NCI-H69 (cell line): ENCODE measurements at places on chromosomes 3 and 15.
A peak's percentile ranks its signal among the peaks of the same experiment; 100 is the strongest.

DNA sequence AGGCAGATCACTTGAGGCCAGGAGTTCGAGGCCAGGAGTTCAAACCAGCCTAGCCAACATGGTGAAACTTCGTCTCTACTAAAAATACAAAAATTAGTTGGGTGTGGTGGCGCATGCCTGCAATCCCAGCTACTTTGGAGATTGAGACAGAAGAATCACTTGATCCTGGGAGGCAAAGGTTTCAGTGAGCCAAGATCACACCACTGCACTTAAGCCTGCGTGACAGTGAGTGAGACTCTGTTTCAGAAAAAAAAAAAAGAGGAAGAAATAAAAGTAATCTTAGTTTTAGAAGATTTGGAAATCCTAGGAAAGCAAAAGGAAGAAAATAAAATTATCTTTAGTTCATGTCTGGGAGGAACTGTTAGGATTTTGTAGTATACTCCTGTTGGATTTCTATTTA is 77.2 kb downstream of the IL12A start:
- DNase-seq: no peak

GRCh38 chr15:60525341-60526039 is 46.5 kb upstream of the ICE2 start:
- DNase-seq: peak; percentile 25

DNA sequence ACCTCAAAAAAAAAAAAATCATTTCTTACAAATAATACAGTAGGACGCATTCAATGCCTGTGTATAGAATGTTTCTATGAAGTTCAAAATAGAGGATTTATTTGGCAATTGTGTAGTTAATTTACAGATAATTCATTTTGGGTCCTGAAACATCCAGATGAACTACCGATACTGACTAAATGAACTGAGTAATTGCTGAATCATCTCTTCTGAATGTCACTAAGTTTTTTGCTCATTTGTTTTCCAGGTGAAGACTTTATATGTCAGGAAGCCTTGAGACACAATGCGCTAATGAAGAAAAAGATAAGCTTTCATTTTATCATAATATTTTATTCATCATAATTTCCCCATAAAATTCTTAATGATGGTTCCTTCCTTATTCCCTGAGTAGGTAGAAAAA is 39.7 kb downstream of the PCOLCE2 start:
- no peak for DNase-seq

GRCh38 chr15:97893967-97894366 is 66.5 kb upstream of the ARRDC4 start:
- peak; percentile 56 for DNase-seq

- DNase-seq: peak; percentile 62
Observed at GRCh38 chr3:55322638-55323037, 164.5 kb downstream of the WNT5A start.

GRCh38 chr15:58758141-58758540 is 8.6 kb upstream of the ADAM10 start:
- DNase-seq: peak; percentile 24

DNA sequence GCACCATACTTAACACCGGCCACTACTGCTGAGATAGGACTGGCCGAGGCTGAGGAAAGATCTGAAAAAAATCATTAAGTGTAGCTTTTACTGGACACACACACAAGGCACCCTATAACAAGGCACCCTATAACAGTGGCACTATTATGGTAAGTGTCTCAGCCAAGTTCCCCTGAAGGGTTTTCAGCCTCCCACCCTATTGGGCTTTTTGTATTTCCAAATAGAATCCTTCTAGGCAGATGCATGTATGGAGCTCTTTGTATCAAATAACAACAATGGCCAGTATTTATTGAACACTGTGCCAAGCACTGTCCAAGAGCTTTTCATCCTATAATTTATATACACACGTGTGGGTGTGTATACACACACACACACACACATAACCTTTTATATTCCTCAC is 6.7 kb upstream of the DNAJA4 start:
- DNase-seq: no peak

- no peak for DNase-seq
Observed at GRCh38 chr15:101115393-101115785, 136.5 kb downstream of the CHSY1 start.

GRCh38 chr3:143991713-143992112 is 20.1 kb downstream of the DIPK2A start:
- no peak for DNase-seq

DNA sequence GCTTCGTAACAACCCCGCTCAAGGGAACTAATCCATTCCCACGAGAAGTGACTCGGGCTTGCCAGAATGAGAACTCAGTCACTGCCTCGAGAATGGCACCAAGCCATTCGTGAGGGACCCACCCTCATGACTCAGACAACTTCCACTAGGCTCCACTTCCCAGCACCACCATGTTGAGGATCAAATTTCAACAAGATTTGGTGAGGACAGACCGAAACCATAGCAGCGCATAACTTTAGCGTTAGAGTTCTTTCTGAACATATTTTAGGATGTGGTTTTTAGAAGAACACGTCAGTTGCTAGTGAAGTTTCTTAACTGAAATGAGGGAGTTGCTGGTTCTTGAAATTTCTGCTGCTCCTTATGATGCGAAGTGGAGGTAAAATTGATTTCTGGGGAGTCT is 13.5 kb downstream of the PTPRG start:
- no peak for DNase-seq

GRCh38 chr15:80495401-80495942 is 91.3 kb downstream of the ARNT2 start:
- no peak for DNase-seq

- DNase-seq: peak; percentile 60
Observed at GRCh38 chr15:80010131-80010673, 39.2 kb upstream of the BCL2A1 start.

GRCh38 chr3:102614021-102614569 is 179.3 kb downstream of the ZPLD1 start:
- DNase-seq: peak; percentile 38

DNA sequence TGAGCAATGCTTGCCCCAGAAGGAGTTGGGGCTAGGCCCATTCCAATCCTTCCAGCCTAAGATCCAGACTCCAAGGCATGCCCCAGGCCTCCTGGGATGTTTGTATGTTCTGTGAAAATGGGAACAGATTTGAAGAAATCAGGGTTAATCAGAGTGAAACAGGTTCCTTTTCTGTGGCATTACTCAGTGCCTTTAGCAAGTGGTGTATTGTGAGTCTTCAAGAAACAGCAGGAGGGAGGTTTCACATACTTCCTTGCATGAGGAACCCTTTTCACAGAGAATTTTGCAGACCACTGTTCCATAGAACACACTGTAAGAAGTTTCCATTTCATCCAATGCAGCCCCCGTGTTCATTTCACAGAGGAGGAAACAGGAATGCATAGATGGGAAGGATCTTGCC is 8.4 kb upstream of the CDC25A start:
- DNase-seq: no peak

DNA sequence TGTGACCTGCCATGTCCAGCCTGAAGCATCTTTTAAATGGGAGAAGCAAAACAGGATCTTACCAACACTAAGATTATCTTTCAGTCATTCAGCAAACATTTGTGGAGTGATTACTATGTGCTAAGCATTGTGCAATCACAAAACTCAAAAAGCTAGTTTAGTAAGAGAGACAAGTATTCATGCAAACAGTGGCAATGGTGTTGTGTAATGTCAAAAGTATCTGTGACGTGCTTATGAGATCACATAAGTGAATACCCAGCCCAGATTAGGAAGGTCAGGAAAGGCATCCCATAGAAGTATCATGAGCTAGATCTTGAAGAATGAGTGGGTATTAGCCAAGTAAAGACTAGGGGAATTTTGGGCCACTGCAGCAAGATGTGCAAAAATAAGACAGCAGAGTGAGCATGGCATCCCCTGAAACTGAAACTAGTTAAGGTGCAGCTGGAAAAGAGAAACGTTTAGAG is 32.1 kb downstream of the SEC62 start:
- no peak for DNase-seq

GRCh38 chr3:187782006-187782405 is 36.7 kb upstream of the BCL6 start:
- DNase-seq: peak; percentile 10

GRCh38 chr15:71333839-71334238 is 218.6 kb downstream of the THSD4 start:
- DNase-seq: no peak

GRCh38 chr15:63075984-63076713 is 33.6 kb downstream of the TPM1 start:
- no peak for DNase-seq

DNA sequence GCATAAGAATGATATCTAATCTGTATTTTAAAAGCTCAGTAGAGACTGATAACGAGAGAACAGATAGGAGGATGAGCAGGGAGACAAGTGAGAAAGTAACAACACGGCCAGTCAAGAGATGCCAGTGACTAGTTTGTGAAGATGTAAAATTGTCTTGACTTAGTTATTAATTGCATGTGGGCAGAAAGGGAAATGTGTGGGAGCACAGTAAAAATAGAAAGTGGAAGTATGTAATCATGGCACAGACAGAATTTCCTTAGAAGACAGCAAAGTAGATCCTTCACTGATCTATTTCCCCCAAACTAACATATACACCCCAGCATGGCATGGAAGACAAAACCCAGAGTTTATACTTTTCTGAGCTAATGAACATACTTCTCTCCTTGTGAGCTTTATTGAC is 344.5 kb downstream of the FGF12 start:
- DNase-seq: no peak

- peak; percentile 77 for DNase-seq
Observed at GRCh38 chr15:67125589-67126502, 60.4 kb downstream of the SMAD3 start.

DNA sequence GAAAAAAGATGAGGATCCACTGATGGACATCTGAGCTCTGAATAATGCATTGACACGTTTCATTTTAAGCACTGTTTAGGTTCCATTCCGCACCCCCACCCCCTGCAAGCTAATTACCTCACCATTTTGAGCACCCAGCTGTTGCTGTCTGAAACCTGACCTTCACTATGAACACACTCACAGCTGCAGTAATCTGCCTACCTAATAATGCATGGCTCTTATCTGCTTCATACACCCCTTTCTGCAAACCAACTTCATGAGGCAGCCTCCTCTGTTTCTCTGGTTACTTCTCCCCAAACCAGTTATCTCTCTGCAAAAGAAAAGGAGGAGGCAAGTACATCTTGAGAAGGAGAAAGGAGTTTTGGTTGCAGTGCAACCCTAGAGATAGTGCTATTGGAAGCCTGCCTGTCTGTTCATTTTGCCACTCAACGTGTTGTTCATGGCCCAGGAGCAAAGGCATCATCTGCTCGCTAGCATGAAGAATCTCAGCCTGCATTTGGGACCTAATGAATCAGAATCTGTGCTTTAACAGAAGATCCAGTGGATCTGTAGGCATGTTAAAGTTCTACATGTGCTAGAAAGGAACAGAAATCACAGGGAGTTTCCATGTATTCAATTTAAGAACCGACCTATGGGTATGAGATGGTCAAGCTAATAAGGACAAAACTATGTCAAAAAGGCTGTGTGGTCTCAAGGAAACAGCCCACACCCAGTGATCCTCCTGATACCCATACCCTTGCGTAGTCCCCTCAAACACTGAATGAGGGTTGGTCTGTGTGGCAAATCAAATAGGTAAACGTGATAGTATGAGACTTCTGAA is 87.2 kb downstream of the MB21D2 start:
- DNase-seq: no peak

DNA sequence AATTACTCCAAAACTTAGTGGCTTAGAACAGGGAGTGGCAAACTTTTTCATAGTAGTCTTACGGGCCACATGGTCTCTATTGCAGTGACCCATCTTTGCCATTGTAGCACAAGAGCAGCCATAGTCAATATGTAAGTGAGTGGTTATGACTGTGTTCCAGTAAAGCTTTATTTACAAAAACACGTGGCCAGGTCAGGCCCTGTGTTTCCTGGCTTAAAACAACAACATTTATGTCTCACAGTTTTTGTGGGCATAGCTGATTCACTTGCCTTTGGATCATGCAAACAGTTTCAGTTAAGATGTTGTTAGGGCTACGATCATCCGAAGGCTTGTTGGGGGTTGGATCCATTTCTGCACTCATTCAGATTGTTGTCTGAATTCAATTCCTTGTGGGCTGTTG is 103.8 kb downstream of the CHCHD6 start:
- no peak for DNase-seq

DNA sequence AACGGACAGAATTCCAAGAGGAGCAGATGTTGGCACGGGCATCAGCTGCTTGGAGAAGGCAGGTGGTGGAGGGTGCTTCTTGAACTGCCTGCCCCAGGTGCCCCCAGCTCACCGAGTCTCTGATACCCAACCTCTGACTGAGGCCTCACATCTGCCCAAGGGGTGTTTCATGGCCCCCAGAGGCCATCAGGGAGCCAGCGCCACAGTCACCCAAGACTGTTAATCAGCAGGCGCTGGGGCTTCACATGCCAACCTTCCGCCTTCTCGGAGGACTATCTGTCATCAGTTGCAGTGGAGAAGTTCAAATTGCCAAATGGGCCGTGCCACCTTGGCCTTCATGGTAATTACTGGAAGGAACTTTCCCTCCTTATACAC is 61.9 kb upstream of the SLC6A1 start:
- no peak for DNase-seq

- peak; percentile 100 for DNase-seq
Observed at GRCh38 chr15:58331913-58332675, 99.7 kb upstream of the LIPC start.

- DNase-seq: peak; percentile 34
Observed at GRCh38 chr3:148955544-148956346, 35.6 kb upstream of the GYG1 start.

DNA sequence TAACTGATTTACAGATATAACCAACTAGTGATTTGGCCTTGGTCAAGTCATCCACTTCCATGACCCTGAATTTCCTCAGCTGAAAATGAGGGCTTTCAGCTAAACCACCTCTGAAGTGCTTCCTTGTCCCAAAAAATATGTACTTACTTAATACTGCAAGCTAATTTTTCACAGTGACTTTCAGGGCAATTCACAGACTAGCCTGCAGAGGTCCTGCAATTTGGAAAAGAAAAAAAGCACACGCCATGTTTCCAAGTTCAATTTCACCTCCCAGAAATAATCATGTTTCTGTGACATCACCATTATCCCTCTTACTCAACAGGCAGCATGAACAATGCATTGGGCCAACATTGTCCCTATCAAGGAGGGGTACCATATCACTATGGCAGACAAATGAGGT is 218.2 kb downstream of the SHOX2 start:
- DNase-seq: no peak

- no peak for DNase-seq
Observed at GRCh38 chr3:112623717-112624116, 17.2 kb downstream of the CCDC80 start.

- DNase-seq: peak; percentile 29
Observed at GRCh38 chr3:150545419-150546225, 674 bp downstream of the SERP1 start.

GRCh38 chr3:47643092-47643491 is 64.4 kb upstream of the CSPG5 start:
- no peak for DNase-seq

- DNase-seq: peak; percentile 35
Observed at GRCh38 chr3:155853214-155854140, 750 bp downstream of the SLC33A1 start.

GRCh38 chr15:50044406-50044805 is 74.6 kb downstream of the ATP8B4 start:
- no peak for DNase-seq

- DNase-seq: no peak
Observed at GRCh38 chr15:65761210-65761926, 30.7 kb downstream of the DENND4A start.

GRCh38 chr3:177823701-177824189 is 626.5 kb upstream of the TBL1XR1 start:
- no peak for DNase-seq
